ENCODE measurements at places on chromosomes 7 and 10.

GRCh38 chr7:136807598-136807997 lies 60.9 kb upstream of the CHRM2 start:
- no peak for DNase-seq

GRCh38 chr7:140039066-140039465 lies 23.7 kb downstream of the PARP12 start:
- DNase-seq = no peak

DNA sequence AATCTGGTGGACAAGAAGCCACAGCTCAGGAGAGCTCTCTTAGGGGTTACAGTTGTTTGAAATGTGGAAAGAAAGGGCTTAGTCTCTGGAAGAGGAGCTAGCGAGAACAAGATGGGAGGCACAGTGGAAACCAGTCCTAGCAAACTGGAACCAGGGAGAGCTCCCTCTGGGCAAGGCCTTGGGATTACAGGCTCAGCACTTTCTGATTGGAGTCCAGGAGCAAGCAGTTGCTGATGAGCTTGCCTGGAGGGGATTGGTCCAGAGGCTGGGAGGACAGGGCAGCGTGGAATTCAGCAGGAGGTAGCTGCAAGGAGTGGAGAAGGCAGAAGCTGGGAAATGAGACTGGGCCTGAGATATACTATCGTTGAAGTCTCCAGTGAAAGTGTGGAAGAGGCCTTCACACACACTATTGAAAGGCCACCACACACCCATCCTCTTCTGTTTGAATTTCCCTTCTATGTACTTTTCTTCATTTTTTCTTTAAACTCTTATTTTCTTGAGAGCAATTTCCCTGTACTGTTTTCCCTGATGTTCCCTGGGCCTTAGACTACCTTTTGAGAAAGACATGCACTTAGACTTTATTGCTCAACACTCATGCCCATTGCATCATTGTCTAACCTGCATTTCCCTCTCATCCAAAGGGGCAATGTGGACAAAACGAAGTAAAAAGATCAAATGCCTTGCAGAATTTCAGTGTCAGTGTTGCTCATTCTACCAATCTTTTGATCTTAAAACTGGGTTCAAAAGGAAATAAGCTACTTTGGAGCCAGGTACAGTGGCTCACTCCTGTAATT lies 57.8 kb upstream of the LANCL2 start:
- no peak for DNase-seq

DNA sequence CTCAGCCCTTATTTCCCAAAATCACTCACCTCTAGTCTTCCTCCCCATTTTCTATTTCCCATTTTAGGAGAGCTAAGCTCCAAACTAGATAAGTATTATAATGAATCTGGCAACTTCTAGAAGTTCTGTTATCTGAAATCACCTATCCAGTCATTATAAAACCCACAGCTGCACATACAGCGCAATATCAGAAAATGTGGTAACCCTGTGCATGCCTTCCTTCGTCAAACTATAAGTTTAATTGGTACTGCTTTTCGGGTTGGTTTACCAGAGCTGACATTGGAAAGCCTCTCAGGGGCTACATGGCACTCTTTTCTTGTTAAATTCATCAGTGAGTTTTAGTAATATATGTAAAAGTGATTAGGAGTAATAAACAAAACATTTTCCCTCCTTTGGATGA lies 1.6 kb downstream of the LAMB4 start:
- no peak for DNase-seq

DNA sequence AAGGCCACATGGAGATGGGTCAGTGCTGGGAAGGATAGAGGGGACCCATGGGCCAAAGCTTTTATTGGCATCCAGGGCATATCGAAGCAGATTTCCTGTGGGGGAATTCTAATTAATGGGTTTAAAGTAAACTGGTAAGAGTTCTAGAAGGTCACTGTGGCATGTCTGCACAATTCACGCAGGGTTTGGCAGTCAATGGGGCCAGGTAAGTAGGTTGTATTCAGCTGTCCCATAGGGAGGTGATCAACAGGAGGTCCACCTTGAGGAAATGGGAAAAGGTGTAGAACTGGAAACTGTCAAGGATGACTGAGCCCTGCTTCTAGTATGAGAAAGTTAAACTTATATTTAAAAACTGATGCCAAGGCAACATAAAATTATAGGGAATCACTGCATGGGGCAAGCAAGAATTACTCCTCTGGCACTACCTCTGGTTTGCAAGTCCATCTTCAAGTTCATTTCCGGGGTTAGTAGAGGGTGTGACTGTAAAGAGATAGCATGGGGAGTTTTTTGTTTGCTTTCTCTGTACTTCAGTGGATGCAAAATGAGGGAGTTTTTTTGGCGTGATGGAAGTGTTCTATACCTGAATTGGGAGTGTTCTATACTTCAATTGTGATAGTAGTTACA lies 22.5 kb downstream of the TBC1D12 start:
- no peak for DNase-seq

- no peak for DNase-seq
Measured at GRCh38 chr7:117012284-117012683, 59.0 kb downstream of the ST7 start.

DNA sequence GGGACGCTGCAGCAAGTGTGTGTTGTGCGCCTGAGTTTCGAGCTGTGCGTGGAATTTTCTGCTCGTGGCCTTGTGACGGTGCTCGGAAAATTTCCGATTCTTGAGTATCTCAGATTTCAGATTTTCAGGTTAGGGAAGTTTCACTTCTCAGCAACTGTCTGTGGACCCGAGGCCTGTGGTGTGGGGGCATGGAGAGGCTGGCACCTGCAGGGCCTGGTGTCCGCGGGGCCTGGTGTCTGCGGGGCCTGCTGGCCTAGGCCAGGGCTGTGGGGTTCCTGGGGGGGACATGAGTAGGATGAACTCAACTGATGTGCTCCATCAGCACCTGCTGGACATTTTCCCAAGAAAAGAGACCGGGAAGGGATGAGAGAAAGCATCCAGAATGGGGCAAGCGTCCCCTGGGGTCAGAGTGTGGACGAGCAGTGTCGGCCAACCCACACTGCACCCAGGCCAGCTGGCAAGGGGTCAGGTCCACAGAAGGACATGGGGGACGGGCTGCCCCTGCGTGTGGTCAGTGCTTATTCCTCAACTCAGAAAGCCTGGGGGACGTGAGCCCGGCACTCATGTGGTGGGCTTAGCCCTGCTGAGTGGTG lies 31.3 kb upstream of the SHH start:
- no peak for DNase-seq

DNA sequence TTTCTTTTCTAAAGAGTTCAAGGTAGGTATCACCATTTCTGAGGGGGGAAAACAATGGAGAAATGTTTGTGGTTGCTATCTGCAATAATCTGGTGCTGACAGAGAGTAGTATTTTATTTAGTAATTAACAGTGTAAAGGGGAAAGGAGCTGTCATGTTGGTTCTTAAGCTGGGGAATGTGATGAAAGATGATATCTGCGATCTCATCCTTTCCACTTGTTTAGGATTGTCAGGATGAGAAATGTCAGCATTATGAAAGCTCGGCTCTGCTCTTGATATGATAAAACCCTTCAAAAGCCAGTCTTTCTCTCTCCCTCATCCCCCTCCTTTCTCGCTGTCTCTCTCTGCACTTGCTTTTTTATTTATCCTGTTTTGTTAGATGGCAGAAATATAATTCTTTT lies 106.1 kb downstream of the POU6F2 start:
- DNase-seq = no peak

- DNase-seq = no peak
Measured at GRCh38 chr10:14543904-14544210, 213.1 kb upstream of the FRMD4A start.

DNA sequence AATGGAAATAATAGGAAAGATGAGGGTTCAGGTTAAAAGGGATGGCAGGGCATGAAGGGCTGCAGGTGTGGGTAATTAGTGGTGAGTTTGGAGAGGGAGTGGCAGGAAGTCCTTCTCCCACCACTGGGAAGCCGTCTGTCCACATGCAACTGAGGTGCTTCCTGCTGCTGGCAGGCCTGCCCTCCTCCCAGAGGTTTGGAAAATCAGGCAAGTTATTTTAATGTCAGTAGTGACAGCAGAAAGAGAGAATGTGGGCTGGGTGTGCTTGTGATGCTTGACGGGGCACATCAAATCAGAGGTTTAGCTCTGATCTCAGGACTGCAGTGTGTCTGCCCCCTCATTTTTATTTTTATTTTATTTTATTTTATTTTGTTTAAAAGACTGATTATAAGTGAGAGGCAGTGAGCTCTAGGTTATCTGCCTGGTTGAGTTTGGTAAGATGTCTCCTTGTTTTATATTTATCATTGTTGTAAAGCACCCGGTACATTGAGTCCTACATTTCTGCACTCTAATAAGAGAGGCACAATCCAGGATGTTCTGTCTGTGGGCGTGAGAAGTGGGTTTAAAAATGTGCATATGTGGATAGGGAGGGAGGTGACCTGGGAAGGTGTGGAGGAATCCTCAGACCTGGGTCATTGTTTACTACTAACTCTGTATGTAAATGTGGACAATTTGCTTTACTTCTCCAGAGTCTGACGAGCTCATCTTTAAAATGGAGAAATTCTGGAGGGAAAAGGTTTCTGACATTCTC lies 504.4 kb downstream of the LRMDA start:
- no peak for DNase-seq

- DNase-seq = no peak
Measured at GRCh38 chr7:22758576-22758975, 31.6 kb downstream of the IL6 start.

DNA sequence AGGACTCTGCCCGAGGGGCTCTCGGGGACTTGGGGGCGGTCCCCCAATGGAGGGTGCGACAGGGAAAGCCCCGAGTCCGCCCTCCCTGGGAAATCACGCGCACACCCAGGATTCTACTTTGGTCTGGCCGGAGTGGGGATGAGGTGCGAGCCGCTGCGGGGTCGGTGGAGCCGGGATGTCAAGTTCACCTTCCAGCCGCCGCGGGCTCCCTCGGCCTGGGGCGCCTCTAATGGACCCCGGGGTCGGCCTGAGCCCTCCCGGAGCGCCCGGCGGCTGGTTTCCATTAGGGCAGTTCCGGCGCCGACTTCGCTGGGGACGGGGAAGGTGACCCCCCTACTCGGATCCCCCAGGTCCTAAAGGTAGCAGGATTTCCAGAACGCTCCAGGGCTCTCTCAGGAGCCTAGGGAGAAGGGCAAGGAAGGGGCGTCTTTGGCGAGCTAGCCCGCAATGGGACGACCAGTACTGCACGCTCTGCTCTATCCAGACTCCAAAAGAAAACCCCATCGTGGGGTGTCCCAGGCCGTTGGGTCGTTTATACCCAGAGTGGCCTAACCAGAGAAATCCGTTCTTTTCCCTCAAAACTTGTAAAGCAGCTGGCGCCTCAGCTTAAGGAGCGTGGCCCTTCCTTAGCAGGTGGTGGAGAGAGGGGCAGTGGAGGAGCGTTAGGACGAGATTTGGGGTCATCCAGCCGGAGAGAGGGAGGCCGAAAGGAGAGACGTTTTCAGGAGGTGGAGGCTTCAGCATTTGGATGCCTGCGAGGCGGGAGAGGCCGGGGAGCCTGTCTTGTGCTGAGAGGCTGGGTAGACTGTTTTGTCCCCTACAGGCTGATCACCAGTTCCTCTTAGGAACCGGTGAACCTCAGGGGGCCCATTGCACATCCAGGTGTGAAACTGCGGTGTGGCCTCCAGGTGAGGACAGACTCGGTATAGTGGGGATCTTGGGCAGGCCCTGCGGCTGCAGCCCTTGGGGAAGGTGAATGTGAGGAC lies 860 bp upstream of the WDR86 start:
- no peak for DNase-seq

DNA sequence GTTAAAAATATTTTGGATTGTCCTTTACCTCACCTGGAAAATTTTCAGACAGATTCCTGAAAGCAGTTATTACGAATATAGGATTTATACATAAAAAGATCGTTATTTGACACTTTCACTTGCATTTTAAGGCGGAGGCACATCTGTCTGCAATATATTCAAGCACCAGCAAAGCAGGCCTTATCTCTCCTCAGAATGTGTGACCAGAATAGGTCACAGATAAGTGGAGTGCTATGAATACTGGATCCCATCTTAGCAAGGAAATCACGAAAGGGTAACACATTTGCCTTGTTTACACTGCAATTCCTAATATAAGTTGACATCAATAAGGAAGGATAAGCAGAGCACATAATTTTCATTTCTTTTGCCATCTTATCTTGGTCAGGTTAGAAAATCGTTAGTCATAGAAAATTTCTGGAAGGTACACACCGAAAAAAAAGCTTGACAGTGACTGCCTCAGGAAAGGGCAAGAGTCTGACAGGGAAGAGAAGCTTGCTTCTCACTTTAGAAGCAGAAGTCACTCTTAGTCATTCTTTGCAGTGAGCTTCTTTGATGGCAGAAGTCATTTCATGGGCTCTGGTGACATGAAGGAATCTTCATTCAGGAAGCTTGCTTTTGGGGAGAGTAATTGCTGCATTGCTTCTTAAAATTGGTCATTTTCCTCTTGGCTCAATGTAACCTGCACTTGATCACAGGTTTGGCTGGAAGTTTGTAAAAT lies 98.1 kb upstream of the STK17A start:
- no peak for DNase-seq

GRCh38 chr7:93018716-93019115 lies 99.1 kb downstream of the SAMD9 start:
- DNase-seq = no peak

DNA sequence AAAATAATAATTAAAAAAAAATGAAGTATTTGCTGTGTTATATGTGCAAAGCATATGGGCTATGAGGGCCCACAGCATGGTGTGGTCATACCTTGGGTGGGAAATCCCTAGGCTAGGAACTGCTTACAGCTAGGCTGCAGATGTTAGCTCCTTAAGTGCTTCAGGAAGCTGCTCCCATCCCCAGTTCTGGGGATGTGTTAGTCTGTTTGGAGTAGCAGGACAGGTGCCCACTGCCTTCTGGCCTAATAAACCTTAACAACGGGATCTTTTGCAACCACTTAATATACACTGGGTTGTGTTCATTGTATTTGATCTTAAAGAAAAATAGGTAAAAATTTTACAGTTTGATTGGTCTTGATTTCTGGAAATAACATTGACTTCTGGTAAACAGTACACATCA lies 46.3 kb downstream of the HK1 start:
- no peak for DNase-seq

DNA sequence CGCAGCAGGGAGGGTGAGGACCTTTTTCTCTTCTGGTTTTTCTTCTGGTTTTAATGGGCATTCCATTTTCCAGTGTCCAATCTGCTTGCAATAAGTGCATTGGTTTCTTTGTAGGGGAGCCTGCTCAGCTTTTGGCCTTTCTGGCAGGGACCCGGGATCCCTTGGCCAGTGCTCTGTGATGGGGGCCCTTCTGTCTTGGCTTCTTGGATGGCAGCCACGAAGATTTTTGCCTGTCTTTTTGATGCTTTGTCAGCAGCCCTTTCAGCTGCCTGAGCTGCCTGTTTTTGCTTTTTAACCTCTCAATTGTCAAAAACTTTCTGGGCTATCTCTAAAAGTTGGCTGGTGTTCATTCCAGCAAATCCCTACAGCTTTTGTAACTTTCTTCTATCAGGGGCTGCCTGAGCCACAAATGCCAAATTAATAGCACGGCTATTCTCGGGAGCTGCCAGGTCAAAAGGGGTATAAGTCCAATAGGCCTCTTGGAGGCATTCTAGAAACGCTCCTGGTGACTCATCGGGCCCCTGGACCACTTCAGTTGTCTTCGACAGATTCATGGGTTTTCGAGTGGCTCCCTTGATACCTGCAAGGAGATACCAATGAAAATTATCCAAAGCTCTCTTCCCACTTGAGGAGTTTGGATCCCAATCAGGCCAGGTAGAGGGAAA lies 179.9 kb upstream of the MBL2 start:
- DNase-seq = no peak
